ENCODE measurements at places on chromosomes 6 and 20. TPM values are rescaled to one million over a fixed set of nuclear protein-coding genes. Genes with fewer than 3 reads are reported as not detected.

DNA sequence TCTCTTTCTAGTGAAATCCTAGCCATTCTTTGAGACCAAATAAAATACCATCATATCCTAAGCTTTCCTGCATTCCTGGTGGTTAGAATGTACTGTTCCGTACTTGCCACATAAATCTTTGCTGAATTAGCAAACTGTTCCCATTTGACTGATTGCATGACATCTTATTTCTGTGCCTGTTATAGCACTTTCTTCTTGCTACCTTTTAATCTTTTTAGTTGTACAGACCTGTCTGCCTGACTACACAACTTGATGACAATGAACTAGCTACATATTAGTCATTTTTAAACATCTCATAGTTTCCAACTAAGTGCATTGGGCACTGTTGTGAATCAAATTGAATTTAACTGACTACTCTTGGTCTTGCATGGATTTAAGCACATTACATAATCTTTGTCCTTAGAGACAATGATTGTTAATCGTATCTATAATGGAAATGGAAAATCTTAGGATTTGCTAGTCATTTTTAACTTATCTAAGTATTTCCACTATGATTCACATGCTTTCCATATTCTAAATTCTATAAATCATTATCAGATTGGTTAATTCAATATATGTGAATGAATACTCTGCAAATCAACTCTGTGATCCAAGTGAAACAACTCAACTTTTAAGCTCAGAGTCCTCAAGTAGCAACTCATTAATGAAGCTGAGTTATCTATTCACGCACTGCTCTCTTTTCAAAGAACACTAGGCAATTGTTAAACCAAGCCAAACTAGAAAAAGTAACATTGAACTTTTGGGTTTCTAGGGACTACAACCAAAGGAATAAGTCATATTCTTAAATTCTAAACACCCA, 109.0 kb downstream of the TNFRSF21 start:
- no peaks in the 10 kb centered on the region for H3K4me1 ChIP-seq
- no peak for DNase-seq
- H3K27me3 ChIP-seq: no peaks in the 10 kb centered on the region
- no peaks in the 10 kb centered on the region for H3K36me3 ChIP-seq

DNA sequence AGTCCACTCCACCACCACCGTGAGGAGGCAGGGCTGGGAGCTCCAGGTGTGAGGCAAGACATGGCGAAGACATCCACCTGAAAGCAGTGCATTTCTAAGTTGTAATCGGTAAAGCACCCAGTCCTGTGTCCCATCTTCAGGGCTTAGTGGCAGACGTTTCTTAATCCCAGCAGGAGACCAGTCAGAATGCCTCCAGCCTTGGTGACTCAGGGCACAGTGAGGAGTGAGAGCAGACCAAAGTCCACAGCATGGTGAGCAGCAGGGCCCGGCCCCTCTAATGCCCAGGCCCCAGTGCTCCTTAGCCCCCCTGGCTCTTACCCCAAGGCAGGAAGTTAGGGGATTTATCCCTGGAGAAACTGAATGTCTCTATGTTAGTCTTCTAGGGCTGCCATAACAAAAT, 183.9 kb downstream of the SYNDIG1 start:
- no peaks in the 10 kb centered on the region for H3K4me1 ChIP-seq
- no peak overlapping the region for H3K4me3 ChIP-seq
- H3K27me3 ChIP-seq: peaks cover 3% of the 10 kb centered on the region
- no peak for DNase-seq
- no peak overlapping the region for H3K27ac ChIP-seq

DNA sequence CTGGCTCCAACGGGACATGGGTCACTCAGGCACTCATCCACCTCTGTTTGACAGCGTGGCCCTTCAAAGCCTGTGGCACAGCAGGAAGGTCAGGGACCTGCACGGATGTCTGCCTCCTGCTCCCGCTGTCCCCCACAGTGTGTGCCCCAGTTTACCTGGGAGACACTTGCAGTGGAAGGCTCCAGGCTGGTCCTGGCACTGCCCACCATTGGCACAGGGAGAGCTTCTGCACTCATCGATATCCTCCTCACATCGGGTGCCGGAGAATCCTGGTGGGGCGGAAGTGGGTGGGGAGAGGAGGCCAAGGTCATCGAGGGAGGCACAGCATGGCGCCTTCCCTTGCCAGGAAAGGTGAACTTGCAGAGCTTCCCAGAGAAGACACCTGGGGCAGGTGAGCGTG, 6.9 kb downstream of the NOTCH4 start:
- H3K27ac ChIP-seq: no peak overlapping the region
- no peak overlapping the region for H3K4me3 ChIP-seq
- no peaks in the 10 kb centered on the region for H3K4me1 ChIP-seq
- H3K27me3 ChIP-seq: no peaks in the 10 kb centered on the region
- DNase-seq: no peak

DNA sequence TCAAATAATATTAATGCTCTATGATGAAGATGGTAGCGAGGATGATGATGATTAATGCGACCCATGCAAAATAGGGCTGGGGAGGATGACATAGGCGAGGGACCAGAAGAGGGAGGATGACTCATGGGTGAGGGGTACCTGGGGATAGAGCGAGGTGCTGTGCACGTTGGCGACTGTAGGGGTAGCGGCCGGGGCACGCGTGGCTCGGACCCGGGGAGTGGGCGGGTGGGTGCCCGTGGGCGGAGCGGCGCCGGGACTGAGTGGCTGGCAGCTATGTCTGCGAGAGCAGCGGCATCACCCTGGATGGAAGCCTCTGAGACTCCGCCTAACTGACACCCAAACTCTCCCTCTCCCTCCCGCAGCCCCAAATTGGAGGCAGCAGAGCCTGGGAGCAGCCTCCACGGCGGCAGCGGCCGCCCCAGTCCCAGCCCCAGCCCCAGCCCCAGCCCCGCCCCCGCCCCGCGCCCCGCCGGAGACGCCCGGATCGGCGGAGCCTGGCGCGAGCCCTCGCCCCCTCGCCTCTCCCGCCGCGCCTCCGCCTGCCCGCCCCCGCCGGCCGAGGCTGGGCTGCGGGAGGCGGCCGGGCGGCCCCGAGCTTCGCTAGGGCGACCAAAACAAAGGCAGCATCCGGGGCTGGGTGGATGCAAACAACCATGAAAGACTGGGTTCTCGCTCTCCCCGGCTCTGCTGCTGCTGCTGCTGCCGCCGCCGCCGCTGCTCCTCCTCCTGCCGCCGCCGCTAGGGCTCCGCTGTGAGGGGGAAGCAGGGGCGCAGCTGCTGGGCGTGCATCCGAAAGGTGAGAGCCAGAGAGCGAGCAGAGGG, at the start of gene RIMS1:
TSS of gene RIMS1 (plus strand) at position 367 of the 822 bp plus-strand sequence. CDS start 474 bp downstream, outside the sequence.
- H3K27me3 ChIP-seq: peaks cover 10% of the 10 kb centered on the region
- no peaks in the 10 kb centered on the region for H3K4me1 ChIP-seq
- H3K4me3 ChIP-seq: peak within 1 kb of the TSS; percentile 45
- DNase-seq: peak; percentile 69
- no peak within 1 kb of the TSS for H3K27ac ChIP-seq
- H3K36me3 ChIP-seq: no peaks in the 10 kb centered on the region

DNA sequence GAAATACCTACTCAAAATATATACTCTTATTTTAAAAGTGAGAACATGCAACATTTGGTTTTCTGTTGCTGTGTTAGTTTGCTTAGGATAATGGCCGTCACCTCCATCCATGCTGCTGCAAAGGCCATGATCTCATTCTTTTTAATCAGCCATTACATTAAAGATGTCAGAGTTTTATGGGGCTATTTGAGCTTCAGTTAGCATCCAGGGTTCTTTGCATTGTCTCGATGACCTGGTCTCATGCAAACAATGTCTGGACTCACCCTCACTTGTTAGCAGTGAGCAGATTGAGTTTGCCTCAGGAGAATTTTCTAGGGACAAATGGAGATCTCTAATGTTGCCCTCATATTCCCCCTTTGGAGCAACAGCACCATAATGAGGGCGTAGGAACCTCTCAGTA, 458.7 kb upstream of the AGPAT4 start:
- no peak overlapping the region for H3K4me3 ChIP-seq
- no peaks in the 10 kb centered on the region for H3K36me3 ChIP-seq
- DNase-seq: no peak
- no peaks in the 10 kb centered on the region for H3K27me3 ChIP-seq
- H3K4me1 ChIP-seq: no peaks in the 10 kb centered on the region

GRCh38 chr20:36424314-36424713, 117.0 kb upstream of the MYL9 start:
- peaks cover 2% of the 10 kb centered on the region for H3K27me3 ChIP-seq
- no peak overlapping the region for H3K27ac ChIP-seq
- no peaks in the 10 kb centered on the region for H3K36me3 ChIP-seq
- no peak for DNase-seq
- no peak overlapping the region for H3K4me3 ChIP-seq
- no peaks in the 10 kb centered on the region for H3K4me1 ChIP-seq

- H3K4me3 ChIP-seq: no peak overlapping the region
- H3K27me3 ChIP-seq: no peaks in the 10 kb centered on the region
- H3K27ac ChIP-seq: no peak overlapping the region
- no peaks in the 10 kb centered on the region for H3K36me3 ChIP-seq
- no peaks in the 10 kb centered on the region for H3K4me1 ChIP-seq
Measured at GRCh38 chr6:134634966-134635365, 314.9 kb downstream of the ALDH8A1 start.

- no peaks in the 10 kb centered on the region for H3K27me3 ChIP-seq
- no peak for DNase-seq
- H3K27ac ChIP-seq: peak overlapping the region; percentile 75
- peaks cover 49% of the 10 kb centered on the region for H3K4me1 ChIP-seq
- H3K4me3 ChIP-seq: no peak overlapping the region
Measured at GRCh38 chr6:108872575-108872974, 24.4 kb downstream of the ARMC2 start.

- H3K4me1 ChIP-seq: no peaks in the 10 kb centered on the region
- H3K4me3 ChIP-seq: no peak overlapping the region
- H3K36me3 ChIP-seq: no peaks in the 10 kb centered on the region
- no peak for DNase-seq
- H3K27me3 ChIP-seq: peaks cover 4% of the 10 kb centered on the region
- no peak overlapping the region for H3K27ac ChIP-seq
Measured at GRCh38 chr6:157681041-157681650, 141.9 kb upstream of the SNX9 start.

DNA sequence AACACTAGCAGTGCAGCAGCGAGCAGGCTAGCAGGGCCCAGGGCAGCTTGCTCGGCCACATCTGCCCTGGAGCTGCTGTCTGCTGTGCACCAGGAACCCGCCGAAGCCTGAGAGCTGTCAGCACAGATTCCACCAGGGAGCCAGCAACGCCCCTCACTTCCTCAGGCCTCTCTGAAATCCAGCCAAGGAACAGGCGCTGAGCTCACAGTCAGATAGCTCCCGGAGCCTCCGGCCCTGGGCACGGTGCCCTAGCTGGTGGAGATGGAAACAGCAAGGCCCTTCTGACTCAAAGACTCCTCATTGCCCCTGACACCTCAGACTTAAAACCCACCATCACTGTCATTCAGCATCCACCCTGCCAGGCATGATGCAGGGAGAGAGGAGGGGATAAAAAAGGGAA, 839.4 kb downstream of the MAFB start:
- peak; percentile 72 for DNase-seq
- H3K36me3 ChIP-seq: no peaks in the 10 kb centered on the region
- H3K4me3 ChIP-seq: no peak overlapping the region
- no peaks in the 10 kb centered on the region for H3K27me3 ChIP-seq
- H3K4me1 ChIP-seq: peaks cover 18% of the 10 kb centered on the region
- H3K27ac ChIP-seq: no peak overlapping the region

GRCh38 chr20:46289432-46289831, 18.9 kb downstream of the CDH22 start:
- H3K4me3 ChIP-seq: no peak overlapping the region
- no peak overlapping the region for H3K27ac ChIP-seq
- DNase-seq: no peak
- H3K36me3 ChIP-seq: no peaks in the 10 kb centered on the region

DNA sequence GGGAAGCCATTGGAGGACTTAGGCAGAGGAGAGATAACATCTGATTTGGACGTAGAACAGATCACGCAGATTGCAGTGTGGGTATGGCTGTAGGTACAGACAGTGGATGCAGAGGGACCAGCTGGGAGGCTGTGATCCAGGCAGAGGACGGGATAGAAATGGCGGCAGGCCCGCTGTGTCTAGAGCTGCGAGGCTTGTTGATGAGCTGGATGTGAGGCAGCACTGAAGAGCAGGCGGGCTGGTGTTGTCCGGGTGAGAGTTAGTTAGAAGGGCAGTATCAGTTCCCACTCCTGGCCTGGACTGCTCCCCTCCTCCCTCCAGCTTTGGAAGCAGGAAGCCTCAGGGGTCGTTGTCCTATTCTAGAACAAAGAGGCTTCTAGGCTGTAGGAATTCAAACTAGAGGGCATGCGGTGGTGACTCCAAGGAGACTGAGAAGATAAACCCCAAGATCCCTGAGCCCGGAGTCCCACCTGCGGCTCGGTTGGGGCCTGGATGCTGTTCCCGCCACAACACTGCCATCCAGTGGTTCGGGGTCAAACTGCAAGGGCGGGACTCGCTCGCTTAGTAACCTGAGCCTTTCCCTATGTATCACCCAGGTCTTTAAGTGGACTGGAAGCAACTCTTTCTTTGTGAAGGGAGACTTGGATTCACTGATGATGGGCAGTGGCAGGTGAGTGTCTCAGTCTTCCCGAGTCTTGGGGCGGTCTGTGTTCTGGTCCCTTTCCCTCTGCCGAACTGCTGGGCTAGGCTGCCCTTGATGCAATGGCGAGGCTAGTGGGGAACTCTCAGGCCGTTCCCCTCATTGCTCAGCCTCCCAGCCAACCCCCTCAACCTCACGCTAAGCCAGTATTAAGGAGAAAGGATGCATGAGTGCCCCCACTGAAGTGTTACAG, 11.2 kb downstream of the TLDC2 start:
- no peak overlapping the region for H3K27ac ChIP-seq
- DNase-seq: peak; percentile 88
- no peak overlapping the region for H3K4me3 ChIP-seq
- no peaks in the 10 kb centered on the region for H3K4me1 ChIP-seq
- no peaks in the 10 kb centered on the region for H3K27me3 ChIP-seq

DNA sequence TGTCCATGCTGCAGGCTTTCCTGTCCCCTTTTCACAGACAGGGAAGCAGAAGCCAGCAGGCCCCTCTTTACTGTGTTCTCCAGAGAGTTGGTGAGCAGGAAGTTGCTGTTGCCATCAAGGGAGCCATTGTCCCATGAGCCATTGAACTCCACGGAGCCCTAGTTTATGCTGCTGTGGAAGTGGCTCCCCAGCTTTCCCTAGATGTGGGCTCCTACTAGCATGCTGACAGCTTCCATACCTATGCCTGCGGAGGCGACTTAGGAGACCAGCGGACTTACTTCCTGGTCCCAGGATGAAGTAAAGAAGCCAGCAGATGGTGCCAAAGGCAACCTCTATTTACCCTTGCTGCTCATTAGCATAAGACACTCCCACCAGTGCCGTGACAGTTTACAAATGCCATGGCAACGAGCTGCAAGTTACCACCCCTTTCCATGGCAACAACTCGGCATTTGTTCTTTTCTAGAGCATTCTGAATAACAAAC, 30.8 kb upstream of the FKBP1A start:
- no peaks in the 10 kb centered on the region for H3K4me1 ChIP-seq
- no peaks in the 10 kb centered on the region for H3K36me3 ChIP-seq
- no peak for DNase-seq
- H3K27me3 ChIP-seq: no peaks in the 10 kb centered on the region
- H3K27ac ChIP-seq: no peak overlapping the region
- H3K4me3 ChIP-seq: no peak overlapping the region

OR2H1 gene
- not detected for total RNA-seq

RIMS1 gene
- total RNA-seq: 3.9 TPM

TLDC2 gene
- total RNA-seq: 1.6 TPM

AGPAT4 gene
- total RNA-seq: 16.6 TPM

KIF25 gene
- 0.96 TPM for total RNA-seq
